T-helper 9 cell (primary cell): ENCODE measurements at places on chromosomes 5 and 9.

- DNase-seq: no peak
These were observed 112.4 kb upstream of the SLC1A3 start for GRCh38 chr5:36494028-36494427.

- no peak for DNase-seq
These were observed 185.6 kb downstream of the FBXL17 start for GRCh38 chr5:108196276-108196675.

DNA sequence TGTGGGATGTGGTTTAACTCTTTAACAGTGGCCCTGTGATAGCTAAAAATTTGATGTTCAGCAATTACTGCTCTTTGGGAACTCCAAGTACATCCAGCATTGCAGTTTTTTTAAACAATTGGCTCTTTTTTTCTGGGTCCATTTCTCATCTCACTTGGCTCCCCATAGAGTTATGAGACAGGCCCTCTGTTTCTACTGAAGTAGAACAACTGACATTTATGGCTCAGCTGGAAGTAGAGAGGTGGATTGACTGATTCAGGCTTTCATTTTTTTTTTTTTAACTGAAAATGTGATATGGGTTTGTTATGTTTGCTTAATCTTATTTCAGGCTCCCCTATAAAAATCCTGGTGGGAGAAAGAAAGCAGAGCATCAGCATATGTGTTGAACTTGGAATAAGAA is 96.6 kb upstream of the CD180 start:
- no peak for DNase-seq

GRCh38 chr5:22577711-22578110 is 275.4 kb downstream of the CDH12 start:
- DNase-seq: no peak

DNA sequence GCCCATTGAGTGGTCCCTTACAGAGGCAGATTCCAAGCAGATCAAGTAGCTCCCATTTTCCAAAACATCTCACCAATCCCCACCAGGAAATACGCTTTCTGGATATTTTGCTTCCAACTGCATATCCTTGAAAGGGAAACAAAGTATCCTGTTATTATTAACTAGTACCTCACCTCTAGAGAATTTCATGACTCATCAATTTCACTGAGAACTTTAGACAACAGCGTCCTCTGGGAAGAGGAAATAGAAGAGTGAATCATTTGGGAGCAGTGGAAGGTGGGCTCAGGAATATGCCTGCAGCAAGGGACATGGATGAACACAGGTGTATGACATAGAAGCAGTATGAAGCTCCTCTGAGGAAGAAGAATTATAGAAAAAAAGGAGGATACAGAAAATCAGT is 186.7 kb downstream of the MARCHF11 start:
- no peak for DNase-seq

- DNase-seq: no peak
These were observed 37.8 kb downstream of the OXCT1 start for GRCh38 chr5:41832430-41832829.

GRCh38 chr5:110203661-110204060 is 513.9 kb downstream of the MAN2A1 start:
- no peak for DNase-seq

GRCh38 chr9:93057042-93057702 is 1.3 kb upstream of the SUSD3 start:
- no peak for DNase-seq
